ENCODE measurements at places on chromosomes 4 and X. TPM values are rescaled to one million over a fixed set of nuclear protein-coding genes. Genes with fewer than 3 reads are reported as not detected.

The GABRG1 gene
- total RNA-seq = not detected

The FAM47A gene
- total RNA-seq = not detected

The CENPVL1 gene
- total RNA-seq = not detected

The SLC7A11 gene
- 3.4 TPM for total RNA-seq

The SHISA3 gene
- total RNA-seq = 0.72 TPM

The SSX3 gene
- not detected for total RNA-seq

DNA sequence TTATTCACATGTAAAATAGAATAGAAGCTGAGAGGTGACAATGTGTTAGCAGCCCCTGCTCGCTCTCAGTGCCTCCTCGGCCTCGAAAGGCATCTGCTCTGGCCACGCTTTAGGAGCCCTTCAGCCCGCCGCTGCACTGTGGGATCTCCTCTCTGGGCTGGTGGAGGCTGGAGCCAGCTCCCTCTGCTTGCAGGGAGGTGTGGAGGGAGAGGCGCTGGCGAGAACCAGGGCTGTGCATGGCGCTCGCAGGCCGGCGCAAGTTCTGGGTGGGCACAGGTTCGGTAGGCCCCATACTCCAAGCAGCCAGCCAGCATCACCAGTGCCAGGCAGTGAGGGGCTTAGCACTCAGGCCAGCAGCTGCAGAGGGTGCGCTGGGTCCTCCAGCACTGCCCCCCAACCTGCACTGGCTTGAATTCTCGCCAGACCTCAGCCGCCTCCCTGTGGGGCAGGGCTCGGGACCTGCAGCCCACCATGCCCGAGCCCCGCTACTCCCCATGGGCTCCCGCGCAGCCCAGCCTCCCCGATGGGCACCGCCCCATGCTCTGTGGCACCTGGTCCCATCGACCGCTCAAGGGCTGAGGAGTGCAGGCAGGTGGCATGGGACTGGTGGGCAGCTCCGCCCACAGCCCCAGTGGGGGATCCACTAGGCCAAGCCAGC, 1346.7 kb upstream of the IGFBP7 start:
- H3K4me3 ChIP-seq = no peak overlapping the region
- no peak for DNase-seq
- no peaks in the 10 kb centered on the region for H3K36me3 ChIP-seq

DNA sequence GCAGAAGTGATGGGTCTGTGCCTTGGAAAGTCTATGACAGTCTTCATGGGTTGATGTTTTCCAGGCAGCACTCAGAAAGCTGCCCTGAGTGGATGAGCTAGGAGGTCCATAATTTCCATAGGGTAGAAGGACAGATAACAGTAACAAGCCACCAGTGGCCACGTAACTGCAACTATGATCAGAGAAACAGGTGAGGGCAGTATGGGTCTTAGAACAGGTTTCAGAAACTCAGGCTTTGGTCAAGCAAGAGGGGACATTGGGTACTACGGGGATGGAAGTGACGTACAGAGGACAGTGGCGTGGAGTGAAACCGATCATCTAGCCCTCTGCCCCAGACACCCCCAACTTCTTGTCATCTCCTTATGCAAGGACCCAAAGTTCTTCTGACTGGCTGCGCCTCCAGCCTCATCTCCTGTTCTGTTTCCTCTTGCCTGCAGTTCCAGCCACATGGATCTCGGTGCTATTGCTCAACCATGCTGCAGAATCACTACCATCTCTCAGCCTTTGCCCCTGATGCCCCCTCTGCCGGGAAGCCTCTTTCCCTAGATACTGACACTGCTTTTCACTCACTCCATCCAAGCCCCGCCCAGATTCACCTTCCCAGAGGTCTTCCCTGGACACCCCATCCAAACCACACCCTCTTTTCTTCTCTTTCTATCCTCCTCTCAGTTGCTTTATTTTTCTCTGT, 123.4 kb downstream of the MFAP3L start:
- no peaks in the 10 kb centered on the region for H3K36me3 ChIP-seq
- no peak overlapping the region for H3K27ac ChIP-seq
- DNase-seq = no peak
- H3K27me3 ChIP-seq = peaks cover 5% of the 10 kb centered on the region

DNA sequence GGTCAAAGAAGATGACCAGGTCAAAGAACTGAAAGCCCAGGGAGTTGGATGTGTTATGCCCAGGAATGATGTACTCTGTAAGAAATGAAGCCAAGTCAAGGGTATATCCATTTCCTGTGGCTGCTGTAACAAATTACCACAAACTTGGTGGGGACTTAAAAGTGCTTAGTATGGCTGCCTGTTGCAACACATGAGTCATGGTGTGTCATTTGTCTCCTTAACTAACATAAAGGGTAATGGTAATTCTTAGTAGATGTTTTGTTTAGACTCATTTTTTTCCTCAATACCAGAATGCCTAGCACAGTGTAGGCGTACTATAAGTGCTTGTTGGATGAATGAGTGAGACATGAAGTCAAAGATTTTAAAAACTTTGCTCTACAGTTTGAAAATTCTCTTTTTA, 45.7 kb downstream of the SYTL5 start:
- no peaks in the 10 kb centered on the region for H3K4me1 ChIP-seq
- peak; percentile 3 for DNase-seq
- no peaks in the 10 kb centered on the region for H3K36me3 ChIP-seq
- H3K27me3 ChIP-seq = no peaks in the 10 kb centered on the region

- H3K27ac ChIP-seq = no peak overlapping the region
- no peak overlapping the region for H3K4me3 ChIP-seq
- H3K36me3 ChIP-seq = no peaks in the 10 kb centered on the region
- DNase-seq = peak; percentile 12
- H3K4me1 ChIP-seq = peaks cover 2% of the 10 kb centered on the region
Measured at GRCh38 chrX:87900320-87900908, 382.8 kb downstream of the KLHL4 start.

DNA sequence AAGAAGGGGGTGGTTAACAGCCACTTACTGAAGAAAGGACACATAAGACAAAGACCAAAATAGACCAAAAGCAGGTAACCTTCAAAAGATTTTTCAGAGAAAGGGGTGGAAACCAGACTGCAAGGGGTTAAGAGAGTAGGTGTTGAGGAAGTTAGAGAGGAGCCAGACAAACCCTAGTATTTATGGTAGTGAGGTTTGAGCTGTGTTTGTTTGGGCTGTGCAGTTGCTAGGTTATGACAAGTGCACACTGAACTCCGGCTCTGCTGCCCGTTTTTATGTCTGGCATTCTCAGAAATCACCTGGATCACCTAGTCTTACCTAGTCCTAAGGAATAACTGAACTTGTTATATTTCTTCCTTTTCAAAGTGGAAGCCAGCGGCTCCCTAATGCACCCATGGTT, 22.9 kb upstream of the G3BP2 start:
- H3K27me3 ChIP-seq = no peaks in the 10 kb centered on the region
- H3K4me1 ChIP-seq = peaks cover 29% of the 10 kb centered on the region
- H3K27ac ChIP-seq = no peak overlapping the region
- H3K36me3 ChIP-seq = peaks cover 13% of the 10 kb centered on the region
- DNase-seq = peak; percentile 25

DNA sequence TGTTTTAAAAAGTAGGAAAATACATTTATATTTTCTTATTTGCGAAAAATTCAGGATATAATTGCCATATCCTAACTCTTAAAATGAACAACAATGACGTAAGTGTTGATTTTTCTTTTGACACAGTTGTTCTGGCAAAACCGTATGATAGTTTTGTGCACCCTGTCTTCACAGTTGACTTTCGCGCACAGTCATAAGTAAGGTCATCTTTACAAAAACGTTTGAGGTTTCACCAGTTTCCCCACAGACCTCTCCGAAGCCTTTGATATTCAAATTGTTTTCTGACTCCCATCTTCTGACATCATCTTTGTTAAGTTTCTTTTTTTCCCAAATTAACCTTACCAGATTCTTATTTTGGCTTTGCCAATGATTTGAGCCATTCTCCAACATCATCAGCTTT, 48.1 kb upstream of the ATXN3L start:
- H3K27ac ChIP-seq = no peak overlapping the region
- DNase-seq = no peak
- H3K27me3 ChIP-seq = no peaks in the 10 kb centered on the region
- H3K36me3 ChIP-seq = no peaks in the 10 kb centered on the region
- H3K4me1 ChIP-seq = peaks cover 3% of the 10 kb centered on the region

DNA sequence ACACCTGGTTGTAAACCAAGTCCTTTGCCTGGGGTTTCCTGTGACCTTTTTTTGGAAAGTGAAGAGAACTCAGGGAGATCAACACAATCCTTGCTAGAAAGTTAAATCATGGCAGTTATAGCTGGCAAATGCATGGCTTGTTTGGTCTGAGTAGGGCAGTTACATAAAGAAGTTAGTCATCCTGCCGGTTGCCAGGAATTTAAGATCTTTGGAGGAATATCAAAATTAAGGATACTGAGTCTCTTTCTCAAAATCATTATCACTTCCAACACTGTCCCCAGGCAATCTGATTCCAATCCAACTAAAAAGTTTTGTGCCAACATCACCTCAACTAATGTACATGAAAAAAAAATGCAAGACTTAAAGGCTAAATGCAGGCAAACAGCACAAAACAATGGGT, 40.3 kb downstream of the C4orf54 start:
- H3K27ac ChIP-seq = no peak overlapping the region
- no peak overlapping the region for H3K4me3 ChIP-seq
- no peaks in the 10 kb centered on the region for H3K4me1 ChIP-seq
- no peaks in the 10 kb centered on the region for H3K36me3 ChIP-seq
- peaks cover 3% of the 10 kb centered on the region for H3K27me3 ChIP-seq

DNA sequence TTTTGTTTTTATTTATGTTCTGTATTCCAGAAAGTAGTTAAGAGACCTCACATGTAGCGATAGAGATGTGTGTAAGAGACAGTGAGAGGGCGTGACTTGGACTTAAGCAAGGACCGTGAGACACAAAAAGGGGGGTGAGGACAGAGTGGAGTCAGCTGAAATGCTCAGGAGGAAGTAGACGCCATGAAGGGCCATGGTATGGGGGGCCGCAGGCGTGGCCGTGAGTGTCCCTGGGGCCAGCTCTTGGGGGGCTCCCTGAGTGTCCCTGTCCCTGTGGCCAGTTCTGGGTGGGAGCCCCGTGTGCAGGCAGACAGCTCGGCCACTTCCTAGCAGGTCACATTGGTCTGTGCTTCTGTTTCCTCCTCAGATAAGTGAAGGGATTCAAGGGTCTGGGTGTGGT, 23.0 kb upstream of the MSANTD1 start:
- no peaks in the 10 kb centered on the region for H3K27me3 ChIP-seq
- H3K4me3 ChIP-seq = no peak overlapping the region
- peaks cover 43% of the 10 kb centered on the region for H3K36me3 ChIP-seq
- no peak for DNase-seq

GRCh38 chrX:47224896-47225290, 6.4 kb downstream of the CDK16 start:
- H3K36me3 ChIP-seq = peaks cover 31% of the 10 kb centered on the region
- DNase-seq = no peak
- no peaks in the 10 kb centered on the region for H3K27me3 ChIP-seq
- no peak overlapping the region for H3K4me3 ChIP-seq
- H3K4me1 ChIP-seq = peaks cover 13% of the 10 kb centered on the region
- H3K27ac ChIP-seq = no peak overlapping the region

DNA sequence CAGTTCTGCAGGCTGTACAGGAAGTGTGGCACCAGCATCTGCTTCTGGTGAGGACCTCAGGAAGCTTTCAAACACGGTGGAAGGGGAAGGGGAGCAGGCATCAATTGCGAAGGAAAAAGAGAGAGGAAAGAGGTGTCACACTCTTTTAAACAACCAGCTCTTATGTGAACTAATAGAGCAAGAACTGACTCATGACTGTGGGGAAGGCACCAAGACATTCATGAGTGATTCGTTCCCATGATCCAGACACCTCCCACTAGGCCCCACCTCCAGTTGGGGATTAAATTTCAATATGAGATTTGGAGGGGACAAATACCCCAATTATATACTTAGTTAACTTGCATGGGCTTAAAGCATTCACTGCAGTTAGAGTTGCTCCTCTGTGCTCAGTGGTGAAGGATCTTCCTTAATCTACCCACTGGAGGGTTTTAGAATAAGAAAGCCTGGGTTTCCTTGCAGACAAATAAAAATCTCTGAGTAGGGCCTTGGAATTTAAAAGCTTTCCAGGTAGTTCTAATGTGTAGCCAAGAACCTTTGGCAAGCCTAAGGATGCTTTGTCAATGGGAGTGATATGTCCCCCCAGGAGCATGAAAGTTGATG, 60.0 kb downstream of the SYNPO2 start:
- H3K27me3 ChIP-seq = peaks cover 3% of the 10 kb centered on the region
- no peak overlapping the region for H3K4me3 ChIP-seq
- no peak overlapping the region for H3K27ac ChIP-seq
- H3K4me1 ChIP-seq = no peaks in the 10 kb centered on the region

- no peaks in the 10 kb centered on the region for H3K27me3 ChIP-seq
- no peak overlapping the region for H3K4me3 ChIP-seq
- no peaks in the 10 kb centered on the region for H3K36me3 ChIP-seq
- no peaks in the 10 kb centered on the region for H3K4me1 ChIP-seq
Measured at GRCh38 chrX:86946569-86946968, 571.0 kb upstream of the KLHL4 start.

DNA sequence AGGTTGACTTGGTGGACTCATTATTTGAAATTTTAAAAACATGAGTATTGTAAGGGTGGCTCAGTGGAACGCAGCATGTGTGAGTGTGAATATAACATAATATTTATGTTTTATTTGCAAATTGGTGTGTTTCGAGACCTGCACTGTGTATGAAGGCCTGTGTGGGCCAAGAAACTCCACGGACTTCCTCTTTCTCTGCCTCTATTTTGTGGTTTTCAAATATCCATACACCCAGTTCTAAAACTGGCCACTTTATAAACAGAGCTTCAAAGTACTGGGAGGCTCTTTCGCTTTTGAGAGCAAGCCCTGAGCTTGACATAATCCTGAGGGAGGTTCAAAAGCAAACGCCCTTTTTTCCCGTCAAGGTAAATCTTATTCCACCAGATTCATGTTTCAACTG, 187.7 kb downstream of the GPAT3 start:
- H3K27ac ChIP-seq = no peak overlapping the region
- H3K4me3 ChIP-seq = no peak overlapping the region
- DNase-seq = no peak
- H3K36me3 ChIP-seq = no peaks in the 10 kb centered on the region
- H3K4me1 ChIP-seq = no peaks in the 10 kb centered on the region

GRCh38 chr4:147831551-147832171, 99.8 kb downstream of the ARHGAP10 start:
- H3K36me3 ChIP-seq = no peaks in the 10 kb centered on the region
- no peaks in the 10 kb centered on the region for H3K27me3 ChIP-seq
- H3K4me1 ChIP-seq = peaks cover 8% of the 10 kb centered on the region
- no peak for DNase-seq
- no peak overlapping the region for H3K27ac ChIP-seq

DNA sequence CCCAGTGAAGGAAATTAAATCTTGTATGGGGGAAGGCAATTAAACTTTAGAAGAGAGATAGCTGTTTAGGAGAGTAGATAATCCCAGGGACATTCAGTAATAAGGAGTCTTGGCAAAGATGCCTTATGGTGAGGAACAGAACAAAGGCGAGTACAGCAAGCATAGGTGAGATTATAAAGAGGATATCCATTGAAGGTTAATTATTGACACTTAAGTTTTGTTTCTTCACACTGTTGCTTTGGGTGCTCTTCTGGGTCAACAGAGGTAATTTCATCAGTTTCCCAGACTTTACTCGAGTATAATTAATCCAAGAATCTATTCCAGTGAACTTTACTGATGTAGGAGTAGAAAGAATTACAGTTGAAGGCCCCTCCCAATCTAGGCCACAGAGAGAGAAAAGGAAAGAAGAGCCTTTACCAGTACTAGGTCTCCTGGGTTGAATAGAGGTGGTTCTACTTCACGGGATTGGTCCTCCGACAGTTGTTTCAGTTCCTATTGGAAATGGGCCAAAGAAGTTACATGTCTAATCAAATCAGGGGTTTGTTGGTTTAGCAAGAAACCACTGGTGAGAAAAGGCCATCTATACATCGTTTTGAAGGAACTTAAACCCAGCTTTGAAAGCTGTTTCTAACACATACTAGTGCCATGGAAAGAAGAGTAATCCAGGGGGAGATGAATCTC, 27.2 kb downstream of the EPGN start:
- H3K27ac ChIP-seq = no peak overlapping the region
- no peaks in the 10 kb centered on the region for H3K36me3 ChIP-seq
- H3K4me3 ChIP-seq = no peak overlapping the region
- DNase-seq = no peak
- no peaks in the 10 kb centered on the region for H3K4me1 ChIP-seq
- peaks cover 14% of the 10 kb centered on the region for H3K27me3 ChIP-seq

Data from activated naive CD4-positive, alpha-beta T cell treated with anti-CD3 and anti-CD28 coated beads for 36 hours (primary cell).